ENCODE measurements at places on chromosomes 12 and 14.

GRCh38 chr14:102903889-102904512 lies 18.5 kb upstream of the AMN start:
- H3K27ac ChIP-seq: no peak overlapping the region
- DNase-seq: no peak
- H3K4me1 ChIP-seq: no peaks in the 10 kb centered on the region
- no peak overlapping the region for H3K4me3 ChIP-seq
- H3K27me3 ChIP-seq: no peaks in the 10 kb centered on the region

- no peaks in the 10 kb centered on the region for H3K36me3 ChIP-seq
- no peak overlapping the region for H3K4me3 ChIP-seq
- no peak for DNase-seq
- no peaks in the 10 kb centered on the region for H3K27me3 ChIP-seq
- H3K4me1 ChIP-seq: no peaks in the 10 kb centered on the region
Observed at GRCh38 chr12:96084624-96085023, 49.2 kb upstream of the LTA4H start.

- H3K4me3 ChIP-seq: no peak overlapping the region
- no peaks in the 10 kb centered on the region for H3K36me3 ChIP-seq
- H3K27me3 ChIP-seq: no peaks in the 10 kb centered on the region
- H3K27ac ChIP-seq: no peak overlapping the region
- no peak for DNase-seq
Observed at GRCh38 chr12:120012067-120012621, 23.1 kb downstream of the BICDL1 start.

DNA sequence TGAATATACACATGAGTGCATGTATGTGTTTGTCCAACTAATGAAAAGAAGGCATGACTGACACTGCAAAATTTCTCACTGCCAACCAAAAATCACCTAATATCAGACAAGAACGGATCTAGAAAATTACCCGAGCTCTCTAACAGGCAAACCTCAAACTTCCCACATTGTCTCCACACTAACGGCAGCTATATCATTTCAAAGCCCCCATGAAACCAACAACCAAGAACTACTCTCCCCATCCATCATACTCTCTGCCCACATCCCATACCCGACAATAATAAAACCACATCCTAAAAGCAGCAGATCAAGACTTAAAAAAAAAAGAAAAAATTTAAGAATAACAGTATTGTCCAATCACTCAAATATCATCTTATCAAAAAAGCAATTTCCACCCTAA lies 227.1 kb downstream of the CEP128 start:
- no peaks in the 10 kb centered on the region for H3K4me1 ChIP-seq
- H3K27me3 ChIP-seq: no peaks in the 10 kb centered on the region
- no peak for DNase-seq
- no peaks in the 10 kb centered on the region for H3K36me3 ChIP-seq

DNA sequence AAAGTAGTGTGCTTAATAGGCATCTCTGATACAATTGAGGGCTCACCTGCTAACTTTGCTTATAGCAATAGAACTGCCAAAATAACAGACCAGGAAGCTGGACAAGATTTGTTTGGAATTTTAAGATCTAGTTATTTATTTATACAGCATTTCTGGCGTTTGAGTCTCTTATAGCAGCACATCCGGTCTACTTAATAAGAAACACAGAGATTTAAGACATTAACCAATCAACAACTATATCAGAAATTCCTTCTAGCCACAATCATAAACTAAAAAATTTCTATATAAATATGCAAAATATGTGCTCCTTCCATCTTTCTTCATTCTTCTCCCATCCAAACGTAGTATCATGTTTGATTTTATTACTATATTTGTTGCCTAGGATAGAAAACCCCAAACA lies 2.6 kb downstream of the RTN1 start:
- H3K27ac ChIP-seq: no peak overlapping the region
- H3K27me3 ChIP-seq: no peaks in the 10 kb centered on the region
- no peak overlapping the region for H3K4me3 ChIP-seq
- no peak for DNase-seq

All from right atrium auricular region (tissue), 2 donors.